ENCODE measurements at places on chromosomes 5 and 9.

DNA sequence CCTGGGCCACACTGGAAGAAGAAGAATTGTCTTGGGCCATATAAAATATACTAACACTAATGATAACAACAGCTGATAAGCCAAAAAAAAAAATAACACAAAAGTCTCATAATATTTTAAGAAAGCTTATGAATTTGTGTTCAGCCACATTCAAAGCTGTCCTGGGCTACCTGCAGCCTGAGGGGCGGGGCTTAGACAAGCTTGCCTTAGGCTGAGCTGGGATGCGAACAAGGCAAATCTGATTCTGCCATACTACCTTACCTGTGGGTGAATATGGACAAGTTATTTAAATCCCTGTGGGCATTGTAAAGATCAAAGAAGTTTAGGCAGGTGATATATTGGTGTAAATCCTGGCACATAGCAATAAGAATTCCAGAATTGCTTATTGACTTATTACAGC is 212.3 kb upstream of the ATP10B start:
- DNase-seq = no peak

DNA sequence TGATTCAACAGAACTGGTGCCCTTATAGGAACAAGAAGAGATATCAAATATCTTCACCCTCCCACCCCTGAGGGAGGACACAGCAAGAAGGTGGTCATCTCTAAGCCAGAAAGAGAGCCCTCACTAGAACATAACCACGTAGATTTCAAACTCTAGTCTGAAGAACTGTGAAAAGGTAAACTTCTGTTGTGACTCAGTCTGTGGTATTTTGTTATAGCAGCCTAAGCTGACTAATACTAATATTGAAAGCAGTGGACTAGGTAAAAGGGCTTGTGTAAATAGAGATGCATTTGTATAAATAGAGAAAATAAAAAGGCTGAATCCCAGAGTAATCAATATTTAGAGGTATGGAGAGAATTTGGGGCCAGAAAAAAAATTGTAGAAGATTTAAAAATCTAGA is 157.6 kb upstream of the CCNH start:
- no peak for DNase-seq

DNA sequence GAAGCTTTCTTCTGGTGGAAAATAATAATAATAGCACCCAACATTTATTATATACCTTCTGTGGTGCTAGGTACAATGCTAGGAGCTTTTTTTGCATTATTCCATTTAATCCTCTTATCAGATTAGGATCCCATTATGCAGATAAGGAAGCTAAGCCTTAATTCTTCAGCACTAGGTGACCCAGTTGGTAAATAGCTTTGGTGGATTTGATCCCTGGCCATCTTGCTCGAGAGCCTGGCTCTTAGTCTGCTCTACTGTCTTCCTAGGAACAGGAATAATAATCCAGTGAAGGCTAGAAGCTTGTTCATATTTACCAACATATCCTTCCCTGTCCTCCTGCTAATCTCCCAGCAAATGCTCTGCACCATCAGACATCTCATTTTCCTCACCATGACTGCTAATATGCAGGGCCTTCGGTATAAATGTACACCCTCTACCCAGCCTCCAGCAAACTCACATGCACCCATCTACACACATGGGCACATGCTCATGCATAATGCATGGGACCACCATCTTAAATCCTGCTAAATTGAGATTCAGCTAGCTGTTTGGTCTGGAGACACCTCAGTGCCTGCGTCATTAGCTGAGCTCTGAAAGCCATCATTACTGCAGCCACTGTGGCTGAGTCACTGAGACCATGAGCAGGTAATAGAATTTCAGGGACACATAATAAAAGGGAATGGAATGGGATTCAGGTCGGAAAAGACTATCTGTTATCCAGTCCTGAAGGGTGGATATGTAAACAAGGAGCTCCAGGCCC is 87.5 kb downstream of the TRIM32 start:
- no peak for DNase-seq

DNA sequence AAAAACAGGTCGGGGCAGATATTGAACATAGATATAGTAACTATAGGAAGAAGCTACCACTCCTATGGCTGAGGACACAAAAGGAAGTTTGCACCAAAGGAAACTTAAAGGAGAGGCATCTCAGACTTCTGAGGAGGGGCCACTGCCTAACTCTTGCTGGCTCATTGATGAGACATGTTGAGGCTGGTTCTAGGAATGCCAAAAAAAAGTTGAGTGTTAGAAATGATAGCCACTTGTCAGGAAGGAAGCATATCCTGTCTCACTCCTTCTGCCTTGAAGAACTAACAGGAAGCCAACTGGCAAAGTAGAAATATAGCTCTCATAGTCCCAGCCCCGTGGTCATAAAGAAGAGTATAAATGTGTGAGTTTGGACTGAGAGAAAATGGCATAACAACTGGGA is 23.3 kb upstream of the STOM start:
- no peak for DNase-seq

GRCh38 chr9:109497226-109498153 is 617 bp downstream of the PTPN3 start:
- DNase-seq = no peak

DNA sequence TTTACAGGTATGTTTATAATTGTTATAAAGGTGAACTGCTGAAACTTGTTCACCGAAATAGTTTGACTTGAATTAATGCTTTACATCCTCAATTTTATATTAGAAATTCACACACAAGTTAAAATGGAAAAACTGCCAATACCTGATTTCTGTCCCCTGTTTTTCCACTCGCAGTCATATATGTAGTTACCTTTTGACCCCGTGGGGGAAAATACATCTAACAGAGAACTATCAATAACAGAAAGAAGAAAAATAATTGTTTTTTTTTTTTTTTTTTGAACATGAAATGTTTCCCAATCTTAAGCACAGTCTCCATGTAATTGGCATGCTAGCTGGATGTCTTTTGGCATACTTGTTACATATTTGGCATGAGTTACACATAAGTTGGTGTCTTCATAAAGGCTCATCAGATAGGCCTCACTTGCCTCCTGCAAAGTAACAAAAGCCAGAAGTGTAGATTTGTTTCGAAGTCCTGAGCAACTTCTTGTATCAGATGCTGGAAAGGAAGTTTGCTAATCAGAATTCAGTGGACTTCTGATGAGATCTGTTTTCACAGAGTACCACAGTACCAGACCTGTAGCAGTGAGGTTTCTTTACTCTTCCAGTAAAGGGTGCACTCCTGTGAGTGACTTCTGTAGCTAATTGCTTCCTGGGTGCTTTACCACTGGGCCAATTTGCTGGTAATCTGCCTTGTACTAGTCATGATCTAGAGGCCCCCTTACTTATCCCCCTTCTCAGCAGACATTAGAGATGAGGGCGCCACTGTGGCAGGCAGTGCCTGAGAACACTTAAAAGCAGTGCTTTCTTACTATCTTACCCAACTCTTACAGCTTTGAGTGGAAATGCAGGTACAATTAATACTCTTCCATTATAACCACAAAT is 36.2 kb upstream of the CXXC5 start:
- no peak for DNase-seq

GRCh38 chr5:133799571-133800237 is 168.7 kb downstream of the C5orf15 start:
- no peak for DNase-seq

- DNase-seq = no peak
Observed at GRCh38 chr5:54462281-54462680, 6.8 kb downstream of the HSPB3 start.

- DNase-seq = no peak
Observed at GRCh38 chr5:138000102-138000723, 32.7 kb downstream of the FAM13B start.

- DNase-seq = no peak
Observed at GRCh38 chr9:123561046-123561445, 205.0 kb downstream of the CRB2 start.

DNA sequence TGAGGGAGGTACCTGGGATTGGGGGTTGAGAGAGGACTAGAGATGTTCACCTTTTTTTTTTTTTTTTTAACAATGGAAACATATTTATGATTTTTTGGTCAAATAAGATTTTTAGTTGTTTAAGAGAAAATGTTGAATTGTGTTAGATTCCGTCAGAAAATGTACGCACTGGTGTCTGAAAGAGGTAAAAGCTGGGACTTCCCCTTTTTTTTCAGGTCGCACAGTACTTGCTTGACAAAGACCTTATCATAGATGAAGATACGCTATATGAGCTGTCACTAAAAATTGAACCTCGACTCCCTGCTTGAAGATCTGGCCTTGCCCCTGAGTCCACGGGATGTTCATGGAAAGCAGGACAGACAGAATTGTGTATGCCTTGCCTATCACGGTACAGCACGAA is 7.7 kb upstream of the CKMT2 start:
- DNase-seq = no peak

DNA sequence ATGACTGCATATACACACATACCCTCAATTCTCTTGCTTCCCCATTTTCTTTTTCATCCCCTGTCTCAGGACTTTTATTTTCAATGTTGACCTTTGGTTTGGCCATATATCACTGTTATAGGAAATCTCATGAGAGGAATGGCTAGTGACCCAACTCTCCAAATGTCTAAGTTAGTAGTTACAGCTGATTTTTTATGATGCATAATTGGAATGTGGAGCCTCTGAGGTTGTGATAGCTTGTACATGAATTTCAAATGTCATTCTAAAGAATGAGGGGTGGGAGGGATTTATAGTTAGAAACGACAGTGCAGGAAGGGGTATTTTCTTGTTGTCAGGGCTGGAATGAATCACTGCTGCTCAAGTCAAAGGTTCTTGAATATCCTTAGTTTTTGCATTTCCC is 356.1 kb downstream of the NTRK2 start:
- no peak for DNase-seq

GRCh38 chr9:135581636-135582426 is 20.3 kb downstream of the PAEP start:
- no peak for DNase-seq

- DNase-seq = no peak
Observed at GRCh38 chr9:8643896-8644295, 844.3 kb upstream of the DMAC1 start.

DNA sequence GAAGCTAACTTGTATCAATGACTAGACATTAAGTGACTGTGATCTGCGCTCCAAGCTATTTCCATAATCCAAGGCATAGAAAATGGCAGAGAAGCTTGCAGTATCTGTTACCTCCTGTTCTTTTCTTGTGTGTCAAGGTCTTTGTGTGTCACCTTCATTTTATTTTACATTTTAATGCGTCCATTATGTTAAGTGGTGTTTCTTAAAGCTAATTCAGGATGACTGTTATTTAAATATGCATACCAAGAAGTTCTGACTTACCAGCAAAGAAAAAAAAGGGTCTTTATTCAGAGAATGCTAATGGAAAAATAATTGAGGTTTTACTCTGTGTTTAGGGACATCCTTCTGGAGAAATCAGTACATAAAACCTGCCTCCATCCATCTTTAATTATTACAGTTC is 52.3 kb downstream of the STK32A start:
- no peak for DNase-seq

DNA sequence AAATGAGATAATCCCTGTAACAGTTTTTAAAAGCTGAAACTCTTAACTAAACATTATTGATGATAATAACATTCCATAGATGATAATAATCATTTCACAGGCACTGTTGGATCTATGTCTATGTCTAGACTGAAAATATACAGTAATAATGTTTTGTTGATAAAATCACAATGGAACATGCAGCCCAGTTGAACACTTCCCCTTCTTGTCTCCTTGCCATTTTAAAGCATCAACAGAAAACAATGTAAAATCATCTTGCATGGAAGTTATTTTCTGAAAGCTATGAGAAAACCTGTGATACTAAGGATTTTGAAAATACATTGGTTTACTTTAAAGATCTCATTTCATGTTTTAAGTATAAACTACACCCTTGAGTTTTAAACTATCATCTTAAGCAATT is 1.9 kb downstream of the GAPT start:
- no peak for DNase-seq

DNA sequence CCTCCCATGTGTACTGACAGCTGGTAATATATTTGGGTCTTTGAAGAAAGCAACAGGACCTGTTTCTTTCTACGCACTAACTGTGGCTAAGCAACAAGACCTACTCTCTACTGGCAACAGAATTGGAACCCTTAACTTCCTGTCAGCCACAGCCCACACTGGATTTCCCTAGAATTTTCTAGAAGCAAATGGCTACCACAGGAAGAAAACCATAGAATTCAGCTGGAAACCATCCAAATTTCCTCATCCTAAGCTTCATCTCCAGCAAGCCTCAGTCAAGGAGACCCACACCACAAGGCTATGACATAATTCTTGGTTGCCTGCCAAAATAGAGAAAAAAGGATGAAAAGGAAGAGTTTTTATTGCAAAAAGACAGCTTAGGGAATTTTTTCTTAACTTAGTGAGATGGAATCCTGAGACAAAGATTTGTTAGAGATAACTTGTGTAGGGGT is 171.8 kb upstream of the TNC start:
- no peak for DNase-seq
